ENCODE measurements at places on chromosomes 4 and X. TPM values are rescaled to one million over a fixed set of nuclear protein-coding genes. Genes with fewer than 3 reads are reported as not detected.

Gene SPOCK3
- 0.57 TPM for total RNA-seq

Gene CYLC1
- not detected for total RNA-seq

Gene PROM1
- total RNA-seq = 0.94 TPM

Gene EBP
- total RNA-seq = 15.6 TPM

Gene CCNG2
- 20.1 TPM for total RNA-seq

Gene ATP8A1
- 11.7 TPM for total RNA-seq

Gene HTATSF1
- total RNA-seq = 62.1 TPM

Gene NAT8L
- 0.40 TPM for total RNA-seq

Gene ALAS2
- total RNA-seq = not detected

Gene PLAC1
- not detected for total RNA-seq

Gene FAAH2
- not detected for total RNA-seq

Gene GALNT7
- total RNA-seq = 30.3 TPM

Gene NUDT10
- 5.9 TPM for total RNA-seq

Gene IL1RAPL2
- total RNA-seq = not detected

Gene PARM1
- total RNA-seq = 23.1 TPM

Gene GBA3
- not detected for total RNA-seq

Gene ETDA
- not detected for total RNA-seq

Gene CT47A1
- total RNA-seq = not detected

Gene GPRIN3
- 3.0 TPM for total RNA-seq

Gene AKAP4
- total RNA-seq = not detected

Gene RBM46
- total RNA-seq = not detected

Gene FIP1L1
- 41.4 TPM for total RNA-seq

Gene PRKG2
- total RNA-seq = 15.6 TPM

Gene MAGEA9B
- total RNA-seq = not detected

Gene MAGEE1
- total RNA-seq = 3.2 TPM

Gene VGLL1
- total RNA-seq = not detected

Gene GABRB1
- total RNA-seq = not detected

Gene FGFR3
- 1.4 TPM for total RNA-seq

Gene SSX1
- not detected for total RNA-seq

Gene BTC
- total RNA-seq = 40.1 TPM

Gene DCLK2
- total RNA-seq = 20.5 TPM

Gene TECRL
- total RNA-seq = not detected

Gene ASIC5
- total RNA-seq = not detected

Gene METAP1
- total RNA-seq = 45.6 TPM

Gene TMEM156
- not detected for total RNA-seq

Gene PAGE2B
- not detected for total RNA-seq

Measured in gastroesophageal sphincter (tissue), 4 donors.